ENCODE measurements at places on chromosomes 7 and 10. TPM values are rescaled to one million over a fixed set of nuclear protein-coding genes. Genes with fewer than 3 reads are reported as not detected.

Gene NKX1-2
- total RNA-seq: not detected

Gene BEND7
- 8.0 TPM for total RNA-seq

Gene CDCA7L
- total RNA-seq: 166 TPM

Gene HOXA3
- 12.4 TPM for total RNA-seq

Gene GDF10
- total RNA-seq: 0.23 TPM

Gene GLI3
- 4.3 TPM for total RNA-seq

Gene RSBN1L
- total RNA-seq: 24.4 TPM

Gene HYCC1
- 186 TPM for total RNA-seq

Gene GNGT1
- not detected for total RNA-seq

Gene PRSS2
- total RNA-seq: not detected

Gene PVRIG
- total RNA-seq: not detected

Gene ADAP1
- 1.3 TPM for total RNA-seq

Gene AQP1
- 1.0 TPM for total RNA-seq

Gene CCDC146
- total RNA-seq: 0.34 TPM

Gene INA
- 0.46 TPM for total RNA-seq

Gene ENTPD7
- 7.5 TPM for total RNA-seq

Gene PDE1C
- 24.2 TPM for total RNA-seq

Gene PNLIPRP1
- total RNA-seq: not detected

Gene TMEM270
- 1.5 TPM for total RNA-seq

Gene CYP2C18
- not detected for total RNA-seq

Gene CPA4
- 98.8 TPM for total RNA-seq

Gene ZNF277
- 40.4 TPM for total RNA-seq

Gene NANOS1
- total RNA-seq: 4.7 TPM

Gene ZNRF2
- 30.6 TPM for total RNA-seq

Gene ALOX5
- total RNA-seq: 0.06 TPM

Gene ITPRID1
- total RNA-seq: not detected

Gene ADARB2
- 0.11 TPM for total RNA-seq

Gene FOXP2
- total RNA-seq: 1.7 TPM

Gene DNAJC12
- 3.4 TPM for total RNA-seq

Gene HHEX
- not detected for total RNA-seq

Gene EVX1
- not detected for total RNA-seq

Gene SEMA3E
- 6.0 TPM for total RNA-seq

Gene DYDC1
- total RNA-seq: not detected

Gene LIPN
- not detected for total RNA-seq

Gene HKDC1
- 0.69 TPM for total RNA-seq

Gene DGKI
- total RNA-seq: 29.9 TPM

Gene PLEKHS1
- total RNA-seq: not detected

Gene OPN1SW
- not detected for total RNA-seq

Gene CHN2
- 15.3 TPM for total RNA-seq

Gene C7orf57
- 0.91 TPM for total RNA-seq

Gene PAPSS2
- total RNA-seq: 6.3 TPM

Data from Daoy (cell line).